ENCODE measurements at places on chromosomes 3 and 15.

- DNase-seq, result no peak
Observed at GRCh38 chr3:175009295-175009694, 150.2 kb downstream of the NAALADL2 start.

GRCh38 chr15:101078669-101079323, 159.6 kb downstream of the LRRK1 start:
- no peak for DNase-seq

- DNase-seq, result no peak
Observed at GRCh38 chr3:166889241-166889640, 490.9 kb downstream of the ZBBX start.

GRCh38 chr15:70415398-70415797, 317.7 kb upstream of the TLE3 start:
- no peak for DNase-seq

DNA sequence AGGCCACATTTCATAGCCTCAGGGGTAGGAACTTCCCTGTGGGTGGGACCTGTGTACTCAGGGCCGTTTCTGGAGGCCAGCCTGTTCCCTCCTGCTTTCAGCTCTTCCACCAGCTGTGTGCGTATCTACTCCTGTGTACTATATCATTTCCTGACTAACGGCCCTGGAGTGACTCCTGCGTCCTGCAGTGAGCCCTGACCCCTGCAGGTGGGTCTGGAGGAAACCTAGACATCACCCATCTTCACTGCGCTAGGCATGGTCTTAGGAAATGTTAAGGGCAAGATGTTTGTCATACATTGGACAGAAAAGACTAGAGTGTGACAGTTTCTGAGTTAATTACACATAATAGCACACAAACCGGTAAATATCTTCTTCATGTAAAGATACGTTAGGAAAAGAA, 297.3 kb downstream of the GABRB3 start:
- no peak for DNase-seq

GRCh38 chr3:179355996-179356395, 8.5 kb downstream of the MFN1 start:
- no peak for DNase-seq

DNA sequence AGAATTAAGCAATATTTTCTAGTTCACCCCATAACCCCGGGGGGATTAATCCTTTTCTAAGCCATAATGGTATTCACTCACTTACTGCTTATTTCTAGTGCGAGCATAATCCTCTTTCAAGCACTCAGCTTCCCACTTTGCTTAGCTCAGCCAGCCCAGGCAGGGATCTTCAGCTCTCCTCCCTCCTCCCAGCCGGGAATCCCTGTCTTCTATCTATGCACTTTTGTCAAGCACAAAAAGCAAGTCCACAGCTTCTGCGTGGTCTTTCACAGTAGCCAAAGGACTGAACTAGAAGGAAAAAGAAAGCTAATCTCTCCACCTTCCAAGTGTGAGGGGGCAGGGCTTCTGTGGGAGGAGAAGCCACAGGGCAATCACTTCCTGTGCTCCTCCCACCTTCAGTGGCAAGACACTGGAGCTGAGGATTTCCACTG, 62.8 kb downstream of the PEX5L start:
- DNase-seq, result no peak

DNA sequence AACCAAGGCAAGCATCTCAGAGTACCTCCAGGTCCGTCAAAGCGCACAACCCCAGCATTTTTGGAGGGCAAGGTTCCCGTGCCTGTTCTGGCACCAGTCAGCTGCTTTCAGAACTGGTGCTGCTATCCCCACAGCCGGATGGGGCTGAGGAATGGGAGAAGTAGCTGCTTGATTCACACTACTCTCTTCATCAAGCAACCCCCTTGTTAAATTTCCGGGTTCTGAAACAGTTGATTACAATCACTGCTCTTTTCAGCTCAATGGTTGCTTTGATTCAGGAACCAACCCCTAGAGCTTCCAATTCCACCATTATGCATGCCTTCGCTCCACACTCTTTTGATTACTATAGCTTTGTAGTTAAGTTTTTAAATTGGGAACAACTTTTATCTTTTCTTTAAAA, 12.3 kb upstream of the UBA7 start:
- DNase-seq, result no peak

DNA sequence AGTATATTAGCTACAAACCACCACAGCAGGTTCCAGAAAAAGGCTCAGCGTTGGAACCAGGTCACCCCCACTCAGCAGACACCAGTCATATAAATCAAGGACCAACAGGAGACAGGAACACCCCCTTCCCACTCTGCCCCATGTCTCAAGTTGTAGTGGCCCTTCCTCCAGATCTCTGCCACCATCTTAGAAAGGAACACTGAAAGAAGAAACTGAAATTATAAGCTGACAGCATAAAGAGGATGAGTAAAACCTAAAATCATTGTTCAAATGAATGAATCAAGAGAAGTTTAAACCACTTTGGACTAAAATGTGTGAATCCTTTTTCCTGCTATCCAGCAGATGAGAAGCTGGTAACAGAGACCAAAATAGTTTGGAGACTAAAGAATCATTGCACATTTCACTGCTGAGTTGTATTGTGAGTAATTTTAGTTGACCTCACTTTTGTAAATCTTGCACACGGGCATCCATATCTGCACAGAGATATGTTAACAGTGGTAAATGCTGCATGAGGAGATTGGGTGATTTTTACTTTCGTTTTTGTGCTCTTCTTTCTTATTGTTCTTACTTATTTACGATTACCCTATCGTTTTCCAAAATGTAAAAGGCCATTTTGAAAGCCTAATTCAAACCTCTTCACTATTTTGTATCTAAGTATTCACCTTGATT, 19.8 kb downstream of the CCR3 start:
- no peak for DNase-seq

DNA sequence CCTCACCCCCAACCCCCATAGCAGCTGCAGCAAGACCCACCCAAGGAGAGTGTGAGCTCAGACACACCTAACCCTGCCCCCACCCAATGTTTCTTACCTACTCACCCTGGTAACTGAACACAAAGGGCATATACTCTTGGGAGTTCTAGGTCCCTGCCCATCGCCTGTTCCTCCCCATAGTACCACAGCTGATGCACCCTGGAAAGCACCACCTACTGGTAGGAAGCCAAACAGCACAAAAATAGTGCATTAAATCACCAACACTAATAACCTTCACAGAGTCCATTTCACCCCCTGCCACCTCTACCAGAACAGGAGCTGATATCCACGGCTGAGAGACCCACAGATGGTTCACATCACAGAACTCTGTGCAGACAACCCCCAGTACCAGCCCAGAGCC, 245.2 kb downstream of the EFHB start:
- DNase-seq, result no peak

GRCh38 chr15:61907753-61908086, 152.5 kb downstream of the VPS13C start:
- no peak for DNase-seq

GRCh38 chr3:52395503-52395865, 49.4 kb downstream of the SEMA3G start:
- DNase-seq, result no peak

- DNase-seq, result no peak
Observed at GRCh38 chr3:110492876-110493275, 578.7 kb upstream of the NECTIN3 start.

DNA sequence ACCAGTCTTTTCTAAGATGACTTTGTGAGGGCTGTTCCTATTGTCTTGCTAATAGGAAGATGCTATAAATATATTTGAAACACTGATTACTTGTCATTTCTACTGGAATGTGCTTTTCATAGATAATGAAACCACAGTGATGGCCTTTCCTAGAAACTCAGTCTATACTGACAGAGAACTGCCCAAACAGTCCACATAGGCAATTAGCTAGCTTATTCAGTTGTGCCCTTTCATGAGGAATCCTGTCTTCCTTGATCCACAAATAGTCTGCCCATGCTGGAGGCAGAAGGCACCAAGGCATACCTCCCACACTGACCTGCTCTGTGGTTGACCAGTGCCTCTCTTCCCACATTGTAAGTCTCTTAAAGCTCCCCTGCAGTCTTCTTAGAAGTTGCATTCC, 135.9 kb downstream of the CMSS1 start:
- no peak for DNase-seq

- DNase-seq, result no peak
Observed at GRCh38 chr3:144760831-144761230, 789.2 kb downstream of the DIPK2A start.

DNA sequence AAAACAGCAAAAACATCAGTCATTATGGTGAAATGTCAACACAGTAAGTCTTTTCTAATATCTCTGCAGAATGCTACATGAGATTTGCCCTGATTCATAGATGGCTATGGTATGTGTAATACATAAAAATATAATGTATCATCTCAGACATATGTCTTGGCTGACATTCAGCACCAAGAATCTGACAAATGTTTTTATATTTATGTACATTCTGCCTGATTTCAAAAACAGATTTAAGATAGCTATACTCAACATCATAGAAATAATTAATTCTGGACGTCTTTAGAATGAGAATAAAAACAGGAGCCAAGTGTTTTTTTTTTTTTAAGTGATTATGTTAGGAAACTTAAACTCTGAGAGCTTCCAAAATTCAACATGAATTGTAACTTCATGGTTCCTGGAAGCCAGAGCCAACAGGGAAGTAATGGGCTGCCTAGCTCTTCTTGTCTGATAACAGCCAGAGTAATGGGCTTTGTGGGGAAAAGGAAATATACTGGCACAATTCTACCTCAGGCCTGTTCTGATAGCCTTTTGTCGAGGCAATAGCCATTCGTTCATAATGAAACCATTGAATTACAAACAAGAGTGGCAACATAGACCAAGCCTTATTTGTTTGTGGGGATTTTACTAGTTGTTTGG, 184.4 kb downstream of the VGLL4 start:
- no peak for DNase-seq

DNA sequence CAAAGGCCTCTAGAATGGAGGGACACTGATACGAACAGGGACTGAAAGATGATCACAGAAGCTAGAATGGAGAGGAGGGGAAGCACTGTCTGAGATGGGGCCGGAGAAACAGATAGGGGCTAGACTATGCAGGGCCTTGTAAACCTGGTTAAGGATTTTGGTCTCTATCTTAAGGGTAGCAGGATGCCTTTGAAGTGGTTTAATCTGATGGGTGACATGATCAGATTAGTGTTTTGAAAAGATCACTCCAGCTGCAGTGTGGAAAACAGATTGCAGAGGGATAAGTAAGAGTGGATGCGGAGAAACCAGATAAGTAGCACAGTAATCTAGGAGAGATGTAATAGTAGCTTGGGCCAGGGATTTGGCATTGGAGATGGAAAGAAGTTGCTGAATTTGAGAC, 108.1 kb downstream of the RSRC1 start:
- DNase-seq, result no peak

DNA sequence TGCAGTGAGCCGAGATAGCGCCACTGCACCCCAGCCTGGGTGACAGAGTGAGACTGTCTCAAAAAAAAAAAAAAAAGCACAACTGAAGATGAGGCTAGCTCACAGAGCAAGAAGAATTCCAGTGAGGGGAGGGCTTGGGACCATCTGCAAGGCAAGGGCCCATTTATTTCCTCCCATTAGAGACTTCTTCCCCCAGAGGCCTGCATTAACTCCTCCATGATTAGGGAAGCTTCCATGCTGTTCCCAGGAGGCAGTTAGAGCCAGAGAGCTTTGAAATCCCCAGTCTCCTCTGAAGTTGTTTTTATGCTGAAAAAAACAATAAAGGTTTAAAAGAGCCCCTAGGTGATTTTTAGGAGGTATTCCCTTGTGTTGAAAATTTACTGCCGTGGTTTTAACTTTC, 54.3 kb upstream of the ADCY5 start:
- no peak for DNase-seq

- DNase-seq, result no peak
Observed at GRCh38 chr3:197417441-197417840, 119.0 kb upstream of the DLG1 start.

- DNase-seq, result no peak
Observed at GRCh38 chr15:92051716-92052115, 198.2 kb downstream of the SLCO3A1 start.

DNA sequence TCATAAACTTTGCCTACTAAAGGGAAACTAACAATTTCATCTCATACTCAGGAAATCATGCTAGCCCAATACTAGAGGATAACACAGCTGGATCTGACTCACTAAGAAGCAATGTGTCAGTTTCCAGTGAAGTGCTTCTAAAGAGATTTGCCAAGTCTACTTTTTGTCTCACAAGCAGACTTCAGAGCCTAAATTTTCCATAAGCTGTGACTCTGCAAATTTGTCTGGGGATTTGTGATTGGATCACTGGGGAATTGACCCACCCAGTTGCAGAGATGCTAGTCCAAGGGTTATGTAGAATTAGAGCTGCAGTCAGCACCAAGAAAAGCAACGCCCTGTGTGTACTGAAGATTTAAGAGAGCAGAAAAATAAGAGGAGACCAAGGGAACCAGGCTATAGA, 647.1 kb downstream of the NTRK3 start:
- DNase-seq, result no peak

DNA sequence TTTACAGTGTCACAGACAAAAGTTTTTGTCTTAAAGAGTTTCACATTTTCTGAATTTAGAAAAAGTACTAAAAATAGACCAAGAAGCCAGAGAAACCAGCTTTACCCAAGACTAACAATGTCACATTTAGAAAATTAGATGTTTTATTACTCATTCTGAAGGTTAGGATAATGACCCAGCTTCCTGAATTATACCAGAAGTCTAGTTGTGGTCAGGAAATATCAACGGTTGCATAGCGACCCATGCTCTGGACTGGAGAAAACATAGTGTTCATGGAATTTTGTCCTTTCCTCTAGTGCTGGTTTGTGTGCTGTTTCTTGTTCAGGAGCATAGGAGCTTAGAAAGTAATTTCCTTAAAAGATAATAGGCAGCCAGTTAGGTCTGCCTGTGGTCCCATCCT, 59.0 kb downstream of the DPPA2 start:
- no peak for DNase-seq

DNA sequence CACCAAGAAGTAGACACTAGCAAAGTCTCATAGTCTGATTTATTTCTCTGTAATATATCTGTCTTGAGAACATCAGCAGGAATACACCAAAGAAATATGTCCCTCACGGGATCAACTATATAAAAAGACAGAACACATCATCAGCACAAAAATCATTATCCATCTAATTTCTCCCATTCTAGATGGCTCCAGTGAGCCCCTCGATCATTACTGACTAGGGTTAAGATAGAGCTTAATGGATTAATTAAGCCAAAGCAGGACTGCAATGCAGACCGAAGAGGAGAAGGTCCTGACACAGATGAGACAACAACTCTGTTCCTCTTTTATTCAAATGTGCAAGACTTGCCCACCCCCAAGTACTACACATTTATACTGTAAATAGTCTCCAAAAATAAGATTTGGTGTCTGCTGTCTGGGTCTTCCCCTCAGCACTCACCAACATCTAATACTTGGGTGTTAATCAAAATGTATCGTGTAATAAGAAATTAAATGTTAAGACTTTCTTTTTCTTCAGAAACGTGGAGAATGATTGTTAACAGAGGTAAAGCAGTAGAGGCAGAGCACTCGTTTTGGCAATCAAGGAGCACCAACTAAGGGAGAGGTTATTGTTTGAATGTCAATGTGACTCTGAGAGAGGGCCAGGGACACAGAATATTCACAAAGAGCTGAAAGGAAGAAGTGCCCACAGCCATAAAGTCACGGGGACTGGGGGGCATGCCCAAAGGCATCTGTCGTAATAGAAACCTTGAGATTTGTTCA, 133.6 kb downstream of the TIGIT start:
- no peak for DNase-seq

All from stimulated activated CD4-positive, alpha-beta T cell treated with anti-CD3 and anti-CD28 coated beads, Interleukin-15, amount 100 ng/mL, for 1 hour (primary cell).